NCI-H774 (cell line): ENCODE measurements at places on chromosomes 6 and 20.
A peak's percentile ranks its signal among the peaks of the same experiment; 100 is the strongest.

DNA sequence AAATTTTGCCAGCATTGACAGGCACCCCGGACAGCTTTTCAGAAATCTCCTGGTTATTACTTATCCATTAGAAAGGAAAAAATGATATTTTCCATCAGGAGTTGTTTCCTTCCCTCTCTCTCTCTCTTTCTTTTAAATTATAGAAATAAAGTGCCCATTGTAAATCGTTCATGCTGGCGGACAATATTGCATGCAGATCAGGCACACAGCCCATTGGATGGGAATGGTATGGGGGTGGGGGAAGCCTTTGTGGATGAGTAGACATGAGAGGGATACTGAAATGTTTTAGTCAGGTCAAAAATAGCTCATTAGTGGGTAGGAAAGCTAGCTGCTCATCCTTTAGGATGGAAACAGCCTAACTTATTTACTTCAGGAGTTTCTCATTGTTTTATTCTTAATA, 764.9 kb upstream of the MMS22L start:
- no peak for DNase-seq

- DNase-seq, result no peak
Measured at GRCh38 chr6:14791526-14791925, 454.3 kb upstream of the JARID2 start.

DNA sequence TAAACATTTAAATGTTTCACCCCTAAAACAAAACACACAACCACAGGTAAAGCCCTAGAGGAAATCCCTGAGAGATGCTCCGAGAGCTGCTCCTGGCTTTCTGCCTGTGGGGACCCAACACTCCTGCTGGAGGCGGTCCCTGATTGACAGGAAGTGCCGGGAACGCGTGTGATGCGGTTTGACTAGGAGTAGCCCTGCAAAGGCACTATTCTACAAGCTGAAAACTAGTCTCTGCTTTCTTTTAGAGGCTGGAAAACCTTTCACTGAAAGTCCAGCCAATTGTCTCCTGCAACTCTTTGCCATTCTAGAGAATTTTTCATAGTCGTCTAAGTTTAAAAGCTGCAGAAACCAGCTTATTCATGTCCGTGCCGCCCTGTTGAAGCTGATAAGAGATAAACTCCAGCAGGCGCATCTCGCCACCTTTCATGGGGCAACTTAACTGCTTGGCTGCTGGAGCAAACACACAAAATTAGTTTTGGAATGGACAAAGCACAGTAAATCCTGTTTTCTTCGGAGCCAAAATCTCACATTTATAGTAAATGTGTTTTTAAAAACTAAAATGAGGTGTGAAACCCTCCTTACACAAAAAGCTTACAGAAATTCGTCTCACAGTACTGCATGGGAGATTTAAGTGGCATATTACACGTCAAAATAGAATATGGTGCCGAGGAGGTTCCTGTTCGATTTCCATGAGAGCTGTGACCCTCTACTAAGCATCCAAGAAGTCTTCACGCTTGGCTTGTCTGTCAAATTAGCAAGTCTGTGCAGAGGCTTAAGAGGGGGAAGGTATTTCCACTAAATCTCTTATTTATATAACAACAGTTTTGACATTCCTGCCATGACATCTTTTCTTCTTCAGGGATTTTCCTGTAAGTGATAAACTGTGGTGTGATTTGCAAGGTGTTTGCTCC, 46.9 kb downstream of the DACT2 start:
- no peak for DNase-seq

GRCh38 chr6:40552941-40553340, 34.2 kb downstream of the LRFN2 start:
- DNase-seq, result no peak

DNA sequence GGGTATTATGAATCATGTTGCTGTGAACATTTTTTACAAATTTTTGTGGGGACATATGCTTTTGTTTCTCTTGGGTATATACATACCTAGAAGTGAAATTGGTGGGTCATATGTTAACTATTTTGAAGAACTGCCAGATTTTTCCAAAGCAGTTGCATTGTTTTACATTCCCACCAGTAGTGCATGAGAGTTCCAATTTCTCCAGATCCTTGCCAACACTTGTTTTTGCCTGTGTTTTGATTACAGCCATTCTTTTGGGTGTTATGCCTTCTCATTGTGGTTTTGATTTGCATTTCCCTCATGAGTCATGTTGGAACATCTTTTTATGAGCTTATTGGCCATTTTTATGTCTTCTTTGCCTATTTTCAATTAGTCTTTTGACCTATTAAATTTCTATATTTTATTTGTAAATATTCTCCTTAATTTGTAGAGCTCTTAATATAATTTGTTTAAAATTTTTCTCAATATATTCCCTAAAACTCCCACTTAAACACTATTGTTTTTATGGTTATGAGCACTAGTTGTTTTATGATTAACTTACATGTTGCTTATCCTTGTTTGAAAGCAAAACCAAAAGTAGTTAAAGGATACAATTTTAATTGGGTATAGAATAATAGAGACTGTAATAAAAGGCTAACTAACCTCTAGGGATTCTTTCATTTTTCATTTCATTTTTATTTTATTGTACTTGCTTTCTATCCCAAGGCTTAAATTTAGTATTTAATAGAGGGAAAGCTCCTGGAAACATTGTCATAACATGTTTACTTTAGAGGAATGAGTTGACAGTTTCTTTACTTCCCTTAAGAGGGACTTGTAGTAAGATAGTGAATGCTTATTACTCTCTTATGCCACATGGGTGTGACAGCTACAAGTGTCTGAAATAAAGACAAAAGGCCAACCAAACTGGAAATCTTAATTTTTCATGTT, 5.5 kb downstream of the UBR2 start:
- DNase-seq, result no peak

GRCh38 chr6:49849213-49849907, 17.0 kb downstream of the CRISP1 start:
- peak; percentile 57 for DNase-seq

- no peak for DNase-seq
Measured at GRCh38 chr6:72864799-72865198, 242.9 kb downstream of the KCNQ5 start.

DNA sequence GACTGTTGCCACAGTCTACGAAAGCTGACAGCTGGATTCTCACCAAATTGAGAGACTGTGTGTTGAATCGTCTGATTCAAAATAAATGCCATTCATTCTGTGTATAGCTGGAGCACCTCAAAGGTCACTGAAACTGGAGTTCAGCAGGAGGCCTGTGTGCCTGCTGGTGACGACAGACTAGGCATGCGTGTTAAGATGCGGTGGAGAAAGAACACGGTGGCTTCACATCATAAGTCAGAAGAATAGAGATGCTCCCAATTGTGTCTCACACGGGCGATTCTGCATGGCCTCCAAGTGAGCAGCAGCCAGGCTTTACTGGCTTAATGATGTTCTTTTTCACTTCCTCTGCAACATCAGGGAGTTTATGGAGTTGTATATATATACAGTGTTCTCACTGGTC, 32.3 kb downstream of the SNHG17 start:
- no peak for DNase-seq

GRCh38 chr6:10081957-10082356, 332.9 kb downstream of the TFAP2A start:
- no peak for DNase-seq

- DNase-seq, result no peak
Measured at GRCh38 chr6:109125504-109125903, 30.2 kb downstream of the CEP57L1 start.

- DNase-seq, result no peak
Measured at GRCh38 chr6:259901-260508, 32.3 kb upstream of the DUSP22 start.

DNA sequence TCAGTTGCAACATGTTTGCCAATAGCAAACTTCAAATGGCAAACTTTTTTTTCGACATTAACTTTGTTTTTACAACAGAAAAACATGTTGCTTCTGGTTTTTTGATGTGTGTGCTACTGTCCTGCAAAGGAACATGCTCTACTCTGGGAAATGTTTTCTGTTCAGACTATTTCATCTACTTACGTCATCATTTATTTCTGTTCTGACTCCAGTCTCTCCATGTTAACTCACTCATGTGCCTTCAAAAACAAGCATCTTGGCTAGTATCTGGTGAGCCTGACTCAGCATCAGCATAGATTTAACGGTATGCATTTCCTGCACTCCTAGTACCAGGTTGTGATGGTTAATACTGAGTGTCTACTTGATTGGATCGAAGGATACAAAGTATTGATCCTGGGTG, 36.1 kb upstream of the MAP7 start:
- no peak for DNase-seq

DNA sequence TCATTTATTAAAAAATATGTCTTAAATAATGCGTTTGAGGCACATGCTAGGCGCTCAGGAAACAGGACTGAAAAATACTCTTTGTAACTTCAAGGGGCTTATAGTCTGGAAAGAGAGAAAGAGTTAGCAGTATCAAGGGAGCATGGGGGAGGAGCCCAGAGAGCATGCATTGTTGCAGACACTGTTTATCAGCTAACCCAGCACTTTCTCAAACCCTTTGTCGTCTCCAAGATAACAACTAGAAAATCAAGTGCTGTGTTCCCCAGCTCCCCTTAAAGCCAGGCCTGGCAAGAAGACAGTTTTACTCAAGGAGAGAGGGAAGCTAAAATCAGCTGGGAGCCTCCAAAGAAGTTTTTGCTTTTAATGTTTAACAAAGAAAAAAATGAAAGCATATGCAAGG, 98.4 kb downstream of the PERP start:
- DNase-seq, result no peak

GRCh38 chr6:104625536-104625935, 234.2 kb downstream of the HACE1 start:
- DNase-seq, result no peak

GRCh38 chr6:7414811-7415210, 25.2 kb downstream of the RIOK1 start:
- DNase-seq, result no peak

GRCh38 chr6:131568726-131569125, 4.3 kb upstream of the ARG1 start:
- DNase-seq, result no peak

DNA sequence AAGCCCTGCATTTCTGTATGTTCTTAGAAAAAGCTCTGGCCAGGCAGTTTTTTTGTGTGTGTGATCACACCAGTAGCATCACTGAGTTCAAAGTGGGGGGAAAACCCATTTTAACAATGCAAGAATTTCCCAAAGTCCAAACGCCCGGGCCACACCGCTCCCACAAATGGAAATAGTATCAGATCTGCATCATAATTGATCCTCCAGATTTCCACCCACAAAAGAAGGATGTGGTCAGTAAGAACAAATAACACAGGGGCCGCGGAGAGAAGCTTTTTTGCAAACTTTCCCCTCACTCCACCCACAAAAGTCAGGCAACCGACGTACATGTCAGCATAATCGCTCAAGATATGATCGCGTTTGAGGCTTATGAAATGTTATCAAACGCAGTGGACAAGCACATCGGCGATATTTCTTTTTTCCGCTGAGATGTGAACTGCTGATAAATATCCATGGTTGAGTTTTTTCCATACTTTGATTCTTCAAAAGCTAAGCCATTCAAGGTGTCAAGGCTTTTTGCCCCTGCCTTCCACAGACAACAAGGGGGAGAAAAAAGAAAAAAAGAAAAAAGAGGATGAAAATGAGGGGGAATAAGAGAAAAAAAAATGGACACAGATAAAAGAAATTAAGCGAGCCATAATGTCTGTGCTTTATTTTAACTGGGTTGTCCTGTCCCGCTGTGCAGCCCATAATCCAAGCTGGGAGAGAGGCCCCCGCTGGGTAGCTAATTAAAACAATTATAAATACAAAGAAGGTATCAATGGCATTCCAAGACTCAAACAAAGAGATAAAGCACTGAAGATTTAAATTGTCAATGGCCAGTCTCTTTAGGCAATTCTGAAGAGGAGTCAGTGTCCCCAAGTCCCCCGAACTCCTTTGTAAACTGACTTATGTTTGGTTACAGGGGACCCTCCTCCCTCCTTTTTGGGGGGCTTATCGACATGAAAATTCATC, 143.5 kb downstream of the ZFP64 start:
- DNase-seq, result no peak

GRCh38 chr6:166173281-166173951, 5.8 kb upstream of the TBXT start:
- peak; percentile 88 for DNase-seq

- no peak for DNase-seq
Measured at GRCh38 chr6:38625217-38625616, 14.5 kb downstream of the BTBD9 start.

DNA sequence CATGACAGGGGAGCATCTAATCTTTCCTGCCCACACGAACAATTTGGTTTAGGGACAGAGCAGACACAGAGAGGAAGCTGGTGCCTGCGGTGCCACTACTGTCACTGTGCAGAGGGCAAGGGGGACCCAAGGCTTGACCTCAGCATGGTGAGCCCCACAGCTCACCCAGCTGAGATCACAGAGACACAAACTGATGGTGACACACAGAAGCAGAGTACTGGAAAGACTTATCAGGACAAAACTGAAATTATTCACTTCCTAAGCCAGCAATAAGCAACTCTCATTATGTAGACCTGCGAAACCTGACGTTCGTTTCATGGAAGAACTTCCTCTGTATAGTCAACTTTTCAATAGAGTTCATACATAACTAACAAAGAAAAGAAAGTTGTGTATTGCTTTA, 86.1 kb downstream of the HUS1B start:
- no peak for DNase-seq

- no peak for DNase-seq
Measured at GRCh38 chr6:117487821-117488220, 5.3 kb downstream of the DCBLD1 start.

DNA sequence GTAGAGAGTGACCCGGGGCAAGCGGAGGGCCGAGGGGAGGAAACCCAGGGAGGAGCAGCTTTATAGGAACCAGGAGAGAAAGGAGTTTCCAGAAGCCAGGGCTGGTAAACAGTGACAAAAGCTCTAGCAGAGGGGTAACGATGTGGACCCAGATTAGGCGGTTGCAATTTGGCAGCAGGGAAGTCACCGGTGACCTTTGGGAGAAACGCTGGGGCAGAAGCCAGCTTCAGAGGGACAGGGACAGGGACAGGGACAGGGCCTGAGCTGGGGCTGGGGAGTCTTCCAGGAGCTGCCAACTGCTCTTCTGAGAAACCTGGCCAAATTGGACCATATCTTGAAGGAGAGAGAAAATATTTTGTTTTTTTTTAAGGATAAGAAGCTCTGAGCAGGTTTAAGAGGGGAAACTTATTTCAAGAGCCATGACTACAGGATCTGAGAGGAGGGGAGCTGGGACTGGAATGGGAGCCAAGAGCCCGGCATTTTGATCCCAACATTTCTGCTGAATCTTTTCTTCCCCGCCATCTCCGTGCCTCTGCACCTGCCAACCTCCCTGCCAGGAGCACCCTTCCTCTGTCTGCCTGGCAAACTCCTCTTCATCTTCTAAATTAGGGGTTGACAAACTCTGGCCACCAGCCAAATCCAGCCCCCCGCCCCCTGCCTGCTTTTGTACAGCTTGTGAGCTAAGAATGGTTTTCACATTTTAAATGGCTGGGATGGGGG, 22.6 kb upstream of the PREX1 start:
- DNase-seq, result no peak

GRCh38 chr6:111549746-111550145, 55.9 kb downstream of the TRAF3IP2 start:
- no peak for DNase-seq

DNA sequence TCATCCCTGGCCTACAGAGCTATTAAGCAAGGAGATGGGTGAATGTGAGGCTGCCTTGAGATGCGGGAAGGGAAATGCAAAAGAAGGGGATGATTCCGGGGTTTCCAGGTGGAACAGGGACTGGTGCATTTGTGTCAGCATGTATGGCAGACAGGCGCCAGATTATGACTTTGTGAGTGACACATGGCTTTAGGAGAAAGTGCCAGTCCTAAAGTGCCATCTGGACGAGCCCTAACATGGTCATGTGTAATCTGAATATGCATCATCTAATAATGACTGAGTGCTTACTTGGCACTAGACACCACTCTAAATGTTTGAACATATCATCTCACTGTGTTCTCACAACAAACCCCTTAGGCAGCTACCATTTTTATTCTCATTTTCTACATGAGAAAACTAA, 195.0 kb upstream of the TSHZ2 start:
- DNase-seq, result no peak

- no peak for DNase-seq
Measured at GRCh38 chr6:41463062-41463930, 82.9 kb upstream of the FOXP4 start.
